Vagina (tissue), 2 donors: ENCODE measurements at places on chromosomes 3 and 15. TPM values are rescaled to one million over a fixed set of nuclear protein-coding genes. Genes with fewer than 3 reads are reported as not detected.

LRRC49 gene
- total RNA-seq = 8.8 TPM

RBMS3 gene
- 70.0 TPM for total RNA-seq

CLDN1 gene
- total RNA-seq = 48.6 TPM

GP5 gene
- not detected for total RNA-seq
